Smooth muscle cell of trachea (primary cell): ENCODE measurements at places on chromosomes 6 and 20. TPM values are rescaled to one million over a fixed set of nuclear protein-coding genes. Genes with fewer than 3 reads are reported as not detected.

The CLIC5 gene
- total RNA-seq, result not detected in 2 replicates

The C20orf141 gene
- total RNA-seq, result 0.50 TPM in 1 of 2 replicates, not detected in the other

The SALL4 gene
- 0.15 and 0.17 TPM in 2 replicates for total RNA-seq

The PRR18 gene
- total RNA-seq, result not detected in 2 replicates

The PDE10A gene
- total RNA-seq, result 1.5 and 2.5 TPM in 2 replicates

The SAMD3 gene
- 2.0 and 5.1 TPM in 2 replicates for total RNA-seq

The PLA2G7 gene
- total RNA-seq, result not detected in 2 replicates

The BPHL gene
- total RNA-seq, result 19.2 and 24.4 TPM in 2 replicates

The KCNG1 gene
- total RNA-seq, result 2.5 and 15.2 TPM in 2 replicates

The SIRPD gene
- not detected in 2 replicates for total RNA-seq

The GRM1 gene
- total RNA-seq, result under 0.01 TPM in 2 replicates

The ENPP4 gene
- 0.50 and 1.0 TPM in 2 replicates for total RNA-seq

The KCNQ5 gene
- total RNA-seq, result 0.87 and 1.2 TPM in 2 replicates

The DSP gene
- under 0.01 and 0.44 TPM in 2 replicates for total RNA-seq

The ELOVL2 gene
- total RNA-seq, result under 0.01 TPM in 1 of 2 replicates, not detected in the other

The TRIM40 gene
- total RNA-seq, result not detected in 2 replicates

The SLC12A5 gene
- total RNA-seq, result 0.17 TPM in 1 of 2 replicates, not detected in the other

The FAM83C gene
- total RNA-seq, result not detected in 2 replicates

The ZNF311 gene
- total RNA-seq, result 1.8 and 1.9 TPM in 2 replicates

The MUC22 gene
- under 0.01 TPM in 1 of 2 replicates, not detected in the other for total RNA-seq

The SLC13A3 gene
- total RNA-seq, result 2.9 and 6.0 TPM in 2 replicates

The SKIC2 gene
- 57.7 and 89.3 TPM in 2 replicates for total RNA-seq

The MED20 gene
- 31.4 and 33.1 TPM in 2 replicates for total RNA-seq

The SPAG4 gene
- total RNA-seq, result 11.2 and 13.1 TPM in 2 replicates

The TNFRSF6B gene
- 24.3 and 66.5 TPM in 2 replicates for total RNA-seq

The EPPIN gene
- not detected in 2 replicates for total RNA-seq

The PI3 gene
- total RNA-seq, result not detected in 2 replicates

The DDO gene
- total RNA-seq, result 0.29 and 0.66 TPM in 2 replicates

The FILIP1 gene
- total RNA-seq, result 0.29 and 0.83 TPM in 2 replicates

The HTR1E gene
- not detected in 2 replicates for total RNA-seq

The PFDN6 gene
- total RNA-seq, result 26.6 and 51.3 TPM in 2 replicates

The ZNF337 gene
- 21.8 and 25.5 TPM in 2 replicates for total RNA-seq

The PRND gene
- total RNA-seq, result not detected in 2 replicates

The MOXD1 gene
- total RNA-seq, result 118 and 199 TPM in 2 replicates

The STMND1 gene
- total RNA-seq, result not detected in 2 replicates

The ULBP1 gene
- 0.44 and 0.50 TPM in 2 replicates for total RNA-seq

The NKX2-4 gene
- total RNA-seq, result not detected in 2 replicates

The TMEM200A gene
- total RNA-seq, result 44.5 and 62.5 TPM in 2 replicates
